ENCODE measurements at places on chromosomes 12 and 14.

GRCh38 chr12:76552343-76552938, 7.1 kb downstream of the OSBPL8 start:
- no peak for DNase-seq

DNA sequence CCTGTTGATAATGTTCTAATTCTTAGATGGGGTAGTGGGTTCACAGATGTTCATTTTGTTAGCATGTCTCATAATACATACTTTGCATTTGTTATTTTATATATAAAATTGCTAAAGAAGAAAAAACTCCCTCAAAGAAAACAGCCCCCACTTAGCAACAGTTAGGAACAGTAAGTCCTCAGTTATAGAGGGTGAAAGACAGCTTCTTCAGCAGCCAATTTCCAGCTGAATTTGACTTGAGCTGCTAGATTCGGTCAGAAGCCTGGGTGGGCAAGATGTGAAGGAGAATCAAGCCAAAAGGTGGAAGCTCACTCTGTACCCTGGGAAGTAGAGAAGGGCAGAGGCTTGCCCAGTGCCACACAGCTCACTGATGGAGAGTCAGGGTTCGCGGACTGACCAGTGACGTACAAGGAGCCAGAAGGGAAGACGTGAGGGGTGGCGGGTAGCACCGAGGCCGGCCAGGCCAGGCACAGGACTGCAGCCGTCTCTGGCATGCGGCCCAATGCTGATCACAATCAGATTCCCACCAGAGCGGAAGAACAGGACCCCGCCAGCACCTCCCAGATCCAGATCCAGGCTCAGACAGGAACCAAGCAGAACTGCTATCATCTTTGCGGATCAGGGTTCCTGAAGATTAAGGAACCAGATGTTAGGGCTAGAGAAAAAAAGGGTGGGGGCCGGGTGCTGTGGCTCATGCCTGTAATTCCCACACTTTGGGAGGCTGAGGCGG, 30.4 kb upstream of the VWF start:
- no peak for DNase-seq

GRCh38 chr14:100581228-100582145, 5.7 kb downstream of the BEGAIN start:
- DNase-seq: no peak

DNA sequence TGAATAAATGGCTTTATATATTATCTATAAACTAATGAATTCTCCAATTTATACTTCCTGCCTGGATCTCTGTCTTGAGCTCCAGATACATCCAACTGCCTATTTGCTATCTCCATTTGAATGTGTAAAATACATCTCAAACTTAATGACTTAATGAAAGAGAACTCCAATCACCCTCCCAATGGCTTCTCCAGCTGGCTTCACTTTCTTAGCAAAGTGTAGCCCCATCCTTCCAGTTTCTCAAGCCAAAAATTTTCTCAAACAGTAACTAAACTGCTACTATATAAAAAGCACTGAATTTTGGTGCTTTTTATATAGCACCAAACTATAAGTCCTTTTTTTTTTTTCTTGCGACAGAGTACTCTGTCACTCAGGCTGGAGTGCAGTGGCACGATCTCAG, 2.6 kb downstream of the CRY1 start:
- no peak for DNase-seq

GRCh38 chr12:107528731-107529365, 156.8 kb upstream of the PWP1 start:
- no peak for DNase-seq

GRCh38 chr12:104226672-104227071, 11.1 kb downstream of the TXNRD1 start:
- DNase-seq: no peak

DNA sequence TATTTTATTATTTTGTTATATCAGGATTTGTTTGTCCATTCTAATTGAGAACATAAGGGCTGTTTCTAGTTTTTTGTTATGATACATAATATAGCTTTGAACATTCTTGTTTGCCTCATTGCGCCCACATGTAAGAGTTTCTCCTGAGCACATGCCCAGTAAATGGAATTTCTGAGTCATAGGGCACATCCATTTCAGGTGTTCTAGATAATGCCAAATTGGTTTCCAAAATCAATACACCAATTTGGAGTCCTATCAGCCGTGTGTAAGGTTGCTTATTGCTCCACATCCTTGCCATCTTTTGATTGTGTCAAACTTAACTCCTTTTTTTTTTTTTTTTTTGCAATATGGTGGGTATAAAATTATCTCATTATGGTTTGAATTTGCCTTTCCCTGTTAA, 97.9 kb upstream of the RESF1 start:
- no peak for DNase-seq
